ENCODE measurements at places on chromosomes 5 and 9.

DNA sequence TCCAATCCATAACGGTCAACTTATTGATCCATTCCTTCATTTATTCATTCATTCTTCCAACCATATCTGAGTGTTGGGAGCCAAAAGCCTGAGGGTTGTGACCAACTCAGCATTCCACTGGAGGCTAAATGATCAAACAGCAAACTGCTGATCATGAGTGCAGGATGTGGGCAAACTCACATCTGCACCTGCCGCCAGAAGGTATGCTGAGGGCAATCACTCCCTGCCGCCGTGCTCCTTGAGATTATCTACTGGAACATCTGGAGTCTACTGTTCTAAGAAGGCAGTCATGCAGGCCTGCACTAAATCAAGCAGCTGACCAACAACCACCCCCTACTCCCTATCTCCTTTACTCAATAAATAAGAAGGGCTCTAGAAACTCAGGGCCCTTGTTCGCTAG is 184.0 kb downstream of the TTLL11 start:
- DNase-seq, result no peak

DNA sequence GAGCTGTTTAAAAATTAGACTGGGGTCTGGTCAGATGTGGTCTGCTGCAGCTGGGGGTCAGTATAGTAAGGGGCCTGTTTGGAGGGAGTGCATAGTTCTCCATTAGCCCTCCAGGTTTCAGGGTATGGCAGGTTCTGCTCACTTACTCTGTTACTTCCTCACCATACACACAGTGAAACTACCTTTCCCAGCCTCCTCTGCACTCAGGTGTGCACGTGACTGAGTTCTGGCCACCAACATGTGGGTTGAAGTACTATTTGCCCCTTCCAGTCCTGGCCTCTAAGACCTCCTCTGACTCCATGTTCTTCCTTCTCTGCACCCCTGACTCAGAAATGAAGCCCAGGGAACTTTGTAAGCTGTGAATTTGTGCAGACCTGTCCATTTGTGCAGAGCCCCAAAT is 190.5 kb upstream of the CLINT1 start:
- DNase-seq, result no peak

- no peak for DNase-seq
These were observed 53.2 kb upstream of the C9orf72 start for GRCh38 chr9:27626244-27627187.

DNA sequence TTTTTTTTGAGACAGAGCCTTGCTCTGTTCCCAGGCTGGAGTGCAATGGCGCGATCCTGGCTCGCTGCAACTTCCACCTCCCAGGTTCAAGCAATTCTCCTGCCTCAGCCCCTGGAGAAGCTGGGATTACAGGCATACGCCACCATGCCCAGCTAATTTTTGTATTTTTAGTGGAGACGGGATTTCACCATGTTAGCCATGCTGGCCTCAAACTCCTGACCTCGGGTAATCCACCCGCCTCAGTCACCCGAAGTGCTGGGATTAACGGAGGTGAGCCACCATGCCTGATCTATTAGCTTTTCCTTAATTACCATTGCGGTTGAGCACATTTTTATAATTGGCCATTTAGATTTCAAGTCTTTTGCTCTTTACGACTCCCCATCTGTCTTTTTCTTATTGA is 2.9 kb upstream of the FLT4 start:
- DNase-seq, result no peak

GRCh38 chr9:85186218-85186585 is 516.7 kb downstream of the NTRK2 start:
- DNase-seq, result no peak

- no peak for DNase-seq
These were observed 3.6 kb downstream of the SPAAR start for GRCh38 chr9:35912791-35913400.

GRCh38 chr5:9545992-9546851 is at the start of gene SEMA5A:
Gene SEMA5A (minus strand): TSS chr5:9546075. CDS start chr5:9379946, 166,129 bp downstream.
- peak; percentile 82 for DNase-seq

All from kidney (tissue), 22 donors.